ENCODE measurements at places on chromosomes 12 and 14.

DNA sequence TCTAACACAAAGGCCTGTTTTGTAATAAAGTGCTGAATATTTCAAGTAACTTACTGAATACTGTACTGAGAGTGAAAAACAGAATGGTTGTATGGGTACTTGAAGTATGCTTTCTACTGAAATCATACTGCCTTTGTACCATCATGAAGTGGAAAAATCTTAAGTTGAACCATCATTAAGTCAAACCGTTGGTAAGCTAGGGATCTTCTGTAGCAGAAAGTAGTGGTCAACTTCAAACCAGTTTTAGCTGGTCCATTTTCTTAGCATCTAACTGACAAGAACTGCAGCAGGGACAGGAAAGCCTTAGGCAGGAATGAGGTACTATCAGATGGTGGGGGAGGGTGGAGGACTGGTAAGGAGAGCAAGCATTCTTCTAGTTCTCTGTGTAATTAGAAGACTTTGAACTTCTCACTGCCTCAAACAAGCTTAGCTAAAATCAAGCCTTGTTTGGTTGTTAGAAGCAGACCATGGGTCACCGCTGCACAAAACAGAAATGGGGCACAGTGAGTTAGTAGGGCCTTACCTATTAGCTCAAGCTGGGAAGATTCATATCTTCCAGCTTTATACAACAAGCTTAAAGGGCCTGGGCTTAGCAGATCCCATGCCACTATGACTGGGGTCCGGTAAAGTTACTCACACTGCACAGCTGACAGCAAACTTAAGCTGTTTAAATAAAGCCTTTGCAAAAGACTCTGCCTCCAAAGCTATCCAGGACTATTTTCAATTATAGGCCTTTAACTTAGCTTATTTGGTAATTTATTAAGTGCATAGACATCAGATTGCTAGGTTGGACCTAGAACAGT is 73.8 kb downstream of the ACADS start:
- DNase-seq: no peak

DNA sequence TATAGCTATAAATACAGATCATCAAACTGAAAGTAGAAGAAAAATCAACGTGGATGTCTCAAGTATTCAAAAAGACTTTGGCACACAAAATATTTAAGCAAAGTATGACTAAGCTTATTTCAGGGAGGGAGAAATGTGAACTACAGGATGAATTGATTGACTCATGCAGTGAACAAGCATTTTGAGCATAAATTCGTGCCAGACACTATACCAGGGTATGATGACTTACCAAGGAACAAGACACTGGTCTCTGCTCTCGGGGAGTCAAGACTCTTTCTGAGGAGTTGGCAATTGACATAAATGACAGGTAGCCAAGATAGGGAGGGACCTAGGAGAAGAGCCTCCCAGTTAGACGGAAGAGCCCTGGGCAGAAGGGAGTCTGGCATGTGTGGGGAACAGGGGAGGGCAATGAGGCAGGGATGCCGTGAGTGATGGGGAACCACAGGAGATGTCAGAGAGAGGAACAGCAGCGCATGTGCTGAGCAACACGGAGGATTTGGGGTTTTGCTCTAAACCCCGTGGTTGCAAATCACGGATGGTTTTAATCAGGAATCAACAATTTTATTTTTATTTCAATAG is 115.2 kb downstream of the TMEM132D start:
- no peak for DNase-seq

DNA sequence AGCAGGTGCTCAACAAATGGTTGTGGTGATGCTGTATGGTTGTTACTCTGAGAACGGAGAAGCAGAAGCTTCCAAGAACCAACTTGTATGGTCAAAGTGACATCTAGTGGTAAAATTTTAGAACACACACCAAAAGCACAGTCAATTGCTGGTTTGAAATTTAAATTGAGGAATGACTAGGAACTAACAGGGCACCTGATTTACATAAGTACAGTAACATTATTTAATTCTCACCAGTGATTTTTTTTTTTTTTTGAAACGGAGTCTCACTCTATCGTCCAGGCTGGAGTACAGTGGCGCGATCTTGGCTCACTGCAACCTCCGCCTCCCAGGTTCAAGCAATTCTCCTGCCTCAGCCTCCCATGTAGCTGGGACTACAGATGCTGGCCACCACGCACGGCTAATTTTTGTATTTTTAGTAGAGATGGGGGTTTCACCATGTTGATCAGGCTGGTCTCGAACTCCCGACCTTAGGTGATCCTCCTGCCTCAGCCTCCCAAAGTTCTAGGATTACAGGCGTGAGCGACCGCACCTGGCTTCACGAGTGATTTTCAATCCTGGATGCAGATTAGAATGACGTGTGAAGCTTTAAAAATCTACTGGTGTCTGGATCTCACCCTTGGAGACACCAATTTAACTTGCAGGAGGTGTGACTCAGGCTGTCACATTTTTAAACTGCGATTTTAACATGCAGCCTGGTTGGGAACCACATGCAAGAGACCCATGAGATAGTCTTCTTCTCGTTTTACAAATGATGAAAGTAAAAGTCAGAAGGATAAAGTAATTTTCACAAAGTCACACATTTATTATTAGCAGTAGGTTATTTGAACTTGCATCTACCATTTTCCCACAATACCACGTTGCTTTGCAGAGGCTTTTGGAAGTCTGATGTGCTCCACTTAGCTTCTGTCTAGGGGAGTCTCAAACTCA is 14.1 kb upstream of the NUMB start:
- DNase-seq: peak; percentile 87

GRCh38 chr12:32870716-32871115 is 25.9 kb downstream of the PKP2 start:
- DNase-seq: no peak

DNA sequence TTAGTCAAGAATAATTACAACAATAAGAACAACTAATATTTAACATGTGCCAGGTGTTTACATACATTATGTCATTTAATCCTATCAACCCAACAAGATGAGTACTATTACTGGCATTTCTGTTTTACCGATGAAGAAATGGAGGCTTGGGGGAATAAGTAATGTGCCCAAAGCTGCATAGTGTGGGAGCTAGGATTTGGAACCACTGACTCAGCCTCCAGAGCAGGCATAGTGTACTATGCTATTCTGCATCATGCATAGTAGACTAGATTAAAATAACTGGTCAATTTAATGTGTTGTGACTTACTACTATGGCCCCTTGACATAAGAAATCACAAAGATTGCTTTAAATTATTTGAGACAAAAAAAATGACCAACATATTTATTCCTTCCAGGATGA is 9.5 kb downstream of the GPR19 start:
- no peak for DNase-seq

GRCh38 chr14:43687921-43688320 is 819.2 kb downstream of the FSCB start:
- DNase-seq: no peak

DNA sequence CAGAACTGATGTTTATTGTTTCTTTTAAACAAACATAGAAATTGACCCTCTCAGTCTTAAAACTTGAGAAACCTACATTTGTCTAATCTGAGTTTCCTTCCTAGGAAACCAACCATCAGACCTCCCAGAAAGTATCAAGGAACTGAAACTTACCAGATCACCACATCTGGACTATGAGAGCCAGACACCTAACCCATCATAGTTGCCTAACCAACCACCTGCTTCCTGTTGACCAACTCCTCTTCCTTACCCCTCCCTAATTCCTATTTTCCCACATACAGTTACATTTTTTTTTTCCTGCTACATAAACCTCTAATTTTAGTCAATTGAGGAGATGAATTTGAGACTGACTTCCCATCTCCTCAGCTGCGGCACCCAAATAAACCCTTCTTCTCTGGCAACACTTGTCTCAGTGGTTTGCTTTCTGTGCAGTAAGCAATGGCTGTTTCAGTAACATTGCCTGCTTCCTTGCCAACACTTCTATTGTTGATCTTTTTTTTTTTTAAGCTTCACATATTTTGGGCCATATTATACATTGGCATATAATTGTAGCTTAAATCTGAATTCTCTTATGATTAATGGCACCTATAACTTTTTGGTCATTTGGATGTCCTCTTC is 34.3 kb downstream of the KLRD1 start:
- no peak for DNase-seq

GRCh38 chr12:131850856-131851559 is 22.8 kb downstream of the MMP17 start:
- peak; percentile 6 for DNase-seq

DNA sequence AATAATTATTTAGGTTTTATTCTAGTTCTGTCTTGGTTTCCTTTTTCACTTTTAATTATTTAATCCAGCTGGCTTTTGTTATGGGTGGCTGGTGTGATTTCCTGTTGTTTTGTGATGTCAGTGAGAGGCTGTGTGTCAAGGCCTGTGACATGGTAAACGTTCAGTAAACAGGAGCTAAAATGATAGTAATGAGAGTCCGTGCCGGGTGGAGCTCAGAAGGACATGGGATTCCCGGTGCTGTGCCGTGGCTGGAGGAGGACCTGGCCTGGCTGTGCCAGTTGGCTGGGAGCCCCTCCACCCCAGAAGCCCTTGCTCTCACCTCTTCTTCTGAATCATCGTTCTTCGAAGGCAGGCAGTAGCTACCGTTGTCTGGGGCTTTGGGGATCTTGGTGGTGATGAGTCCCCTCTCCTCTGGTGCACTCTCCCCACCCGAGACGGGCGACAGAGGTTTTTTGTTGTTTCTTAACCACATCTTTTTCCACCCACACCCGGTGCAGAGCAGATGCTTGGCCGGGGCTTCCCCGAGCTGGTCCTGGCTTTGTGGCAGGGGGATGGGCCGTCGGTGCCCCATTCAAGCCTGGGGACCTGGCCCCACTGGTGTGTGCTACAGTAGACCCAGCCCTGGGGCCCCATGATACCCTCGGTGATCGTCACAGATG is 29.1 kb downstream of the SH2B3 start:
- no peak for DNase-seq

GRCh38 chr12:113315358-113315757 is 19.6 kb downstream of the SLC8B1 start:
- no peak for DNase-seq

GRCh38 chr14:68103853-68104252 is 284.3 kb downstream of the RAD51B start:
- DNase-seq: no peak

DNA sequence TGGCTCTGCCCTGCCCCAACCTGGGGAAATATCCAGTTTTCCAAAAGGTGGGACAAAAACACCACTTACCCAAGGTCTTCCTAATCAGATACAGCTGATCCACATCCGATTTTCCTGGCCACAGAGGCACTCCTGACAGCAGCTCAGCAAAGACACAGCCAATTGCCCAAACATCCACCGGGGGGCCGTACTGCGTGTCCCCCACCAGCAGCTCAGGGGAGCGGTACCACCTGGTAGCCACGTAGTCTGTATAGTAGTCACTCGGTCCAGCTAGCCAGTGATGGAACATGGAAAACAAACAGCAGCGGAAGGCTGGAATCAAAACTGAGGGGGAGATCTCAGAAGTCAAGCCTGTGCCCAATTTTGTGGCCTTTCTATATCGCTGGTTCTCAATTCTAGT is 28.8 kb downstream of the DMAC2L start:
- peak; percentile 15 for DNase-seq

DNA sequence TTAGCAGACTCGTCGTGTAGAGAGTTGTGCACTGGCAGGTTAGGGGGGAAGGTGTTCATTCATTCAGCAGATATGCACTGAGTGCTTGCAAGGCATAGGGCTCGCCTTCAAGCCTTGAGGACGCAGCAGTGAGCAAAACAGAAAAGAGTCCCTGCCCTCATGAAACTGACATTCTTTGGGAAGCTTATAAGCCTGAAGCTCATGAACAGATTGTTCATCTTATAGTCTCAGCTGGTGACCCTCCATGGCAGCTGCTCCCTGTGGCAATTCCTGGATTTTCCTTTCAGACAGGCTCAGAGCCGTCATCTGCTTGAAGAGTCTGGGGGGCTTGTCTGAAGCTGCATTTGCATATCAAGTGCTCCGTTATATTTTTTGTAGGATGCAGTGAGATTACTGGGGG is 148.4 kb downstream of the PRKCH start:
- peak; percentile 72 for DNase-seq

- DNase-seq: no peak
Measured at GRCh38 chr12:77999074-77999715, 168.5 kb downstream of the NAV3 start.

DNA sequence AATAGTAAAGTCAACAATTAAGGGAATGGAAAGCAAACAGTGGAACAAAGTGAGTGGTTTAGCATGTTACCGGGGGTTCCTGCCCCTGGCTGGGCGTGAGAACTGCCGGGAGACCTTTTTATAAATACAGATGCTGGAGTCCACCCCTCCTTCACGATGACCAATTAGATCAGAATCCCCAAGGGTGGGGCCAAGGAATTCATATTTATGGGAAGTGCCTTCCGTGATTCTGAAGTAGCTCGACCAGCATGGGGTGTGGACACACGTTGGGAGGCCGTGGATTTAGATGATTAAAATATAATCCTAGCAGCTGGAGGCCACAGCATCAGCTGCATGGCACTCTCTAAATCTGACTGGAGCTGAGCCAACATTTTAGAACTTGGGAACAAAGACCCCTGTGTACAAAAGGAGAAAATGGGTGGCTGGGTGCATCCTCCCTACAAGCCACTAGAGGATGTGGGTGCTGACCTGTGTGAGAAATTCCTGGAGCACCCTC is 87.9 kb downstream of the SRRM4 start:
- DNase-seq: no peak

- DNase-seq: no peak
Measured at GRCh38 chr12:110340706-110341105, 59.7 kb downstream of the ATP2A2 start.

- peak; percentile 41 for DNase-seq
Measured at GRCh38 chr12:25155022-25155576, 39.9 kb downstream of the DNAI7 start.

- peak; percentile 87 for DNase-seq
Measured at GRCh38 chr14:37197421-37198272, at the start of gene MIPOL1. TSS of gene MIPOL1 (plus strand) at chr14:37197937. CDS start at chr14:37247889, 49,952 bp downstream.

- DNase-seq: no peak
Measured at GRCh38 chr14:73386342-73386741, 72.0 kb downstream of the NUMB start.

DNA sequence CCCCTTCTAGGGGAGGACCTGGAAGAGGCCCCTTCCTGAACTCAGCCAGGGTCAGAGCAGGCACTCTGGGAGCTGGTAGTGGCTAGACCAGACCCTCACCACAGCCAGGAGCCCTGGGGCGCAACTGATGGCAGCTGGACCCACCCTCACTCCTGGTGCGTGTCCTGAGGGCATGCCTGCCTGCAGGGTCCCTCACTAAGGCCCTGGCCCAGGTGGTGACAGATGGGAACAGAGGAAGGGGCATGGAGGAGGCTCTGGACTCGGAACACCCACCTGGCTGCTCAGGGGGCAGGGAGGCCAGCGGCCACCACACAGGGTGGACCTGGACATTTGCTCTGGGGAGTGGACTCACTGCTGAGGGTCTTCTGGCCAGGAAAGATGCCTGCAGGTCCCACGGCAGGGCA is 342.2 kb upstream of the SFSWAP start:
- no peak for DNase-seq

GRCh38 chr12:106296179-106296877 is 6.2 kb upstream of the TCP11L2 start:
- DNase-seq: no peak
